ENCODE measurements at places on chromosomes 12 and 14.

- DNase-seq: no peak
Measured at GRCh38 chr14:50303744-50304471, 8.1 kb downstream of the L2HGDH start.

GRCh38 chr12:67515679-67516340 is 132.7 kb upstream of the DYRK2 start:
- DNase-seq: no peak

GRCh38 chr12:49868449-49868848 is 25.5 kb upstream of the BCDIN3D start:
- DNase-seq: no peak

- DNase-seq: no peak
Measured at GRCh38 chr12:126989532-126989931, 1277.4 kb upstream of the TMEM132C start.

DNA sequence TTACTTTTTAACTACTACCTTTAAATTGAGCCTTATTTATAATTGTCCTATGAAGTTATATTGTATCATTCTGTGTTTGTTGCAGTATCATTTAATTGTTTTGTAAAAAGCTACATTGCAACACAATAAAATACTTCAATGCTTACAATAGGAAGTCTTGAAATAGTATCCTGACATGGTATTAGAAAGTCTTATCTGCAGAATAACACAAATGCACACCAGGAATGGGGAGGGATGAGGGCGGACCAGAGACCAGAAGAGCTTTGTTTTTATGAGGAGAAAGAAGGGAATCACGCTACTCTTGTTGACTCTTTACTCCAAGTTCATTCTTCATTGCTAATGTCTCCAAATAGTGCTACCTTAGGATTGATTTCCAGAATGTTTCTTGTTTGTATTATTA is 120.2 kb downstream of the MON2 start:
- no peak for DNase-seq

- DNase-seq: no peak
Measured at GRCh38 chr12:103114296-103115055, 157.0 kb downstream of the ASCL1 start.

DNA sequence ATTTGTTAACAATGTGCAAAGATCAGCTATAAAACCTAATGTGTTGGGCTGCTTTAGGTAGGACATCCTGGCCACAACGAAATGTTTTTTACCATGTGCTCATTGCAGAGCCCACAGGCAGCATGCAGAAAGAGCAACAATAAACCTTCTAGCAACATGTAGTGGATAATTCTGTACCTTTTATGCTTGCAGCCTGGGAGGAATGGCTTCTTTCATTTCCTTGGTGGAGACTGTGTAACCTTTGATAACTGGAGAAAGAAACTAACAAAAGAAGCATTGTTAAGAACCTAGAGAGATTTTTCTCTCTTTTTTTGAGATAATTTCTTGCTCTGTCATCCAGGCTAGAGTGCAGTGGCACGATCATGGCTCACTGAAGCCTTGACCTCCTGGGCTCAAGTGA is 225.5 kb upstream of the PRICKLE1 start:
- no peak for DNase-seq

- no peak for DNase-seq
Measured at GRCh38 chr14:67242168-67242420, 859 bp downstream of the PALS1 start.

DNA sequence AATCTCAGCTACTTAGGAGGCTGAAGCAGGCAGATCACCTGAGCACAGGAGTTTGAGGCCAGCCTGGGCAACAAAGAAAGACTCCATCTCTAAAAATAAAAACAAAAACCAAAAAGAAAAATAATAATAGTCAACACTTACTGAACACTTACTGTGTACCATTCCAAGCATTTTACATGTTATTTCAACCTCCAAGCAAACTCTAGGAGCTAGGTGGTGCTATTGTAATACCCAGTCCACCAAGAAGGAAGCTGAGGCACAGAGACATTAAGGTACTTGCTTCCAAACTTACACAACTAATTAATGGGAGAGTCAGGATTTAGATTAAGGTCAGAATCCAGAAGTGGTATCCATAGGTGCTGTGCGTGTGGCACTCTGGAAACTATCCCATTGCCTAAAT is 13.7 kb upstream of the OR6J1 start:
- no peak for DNase-seq

DNA sequence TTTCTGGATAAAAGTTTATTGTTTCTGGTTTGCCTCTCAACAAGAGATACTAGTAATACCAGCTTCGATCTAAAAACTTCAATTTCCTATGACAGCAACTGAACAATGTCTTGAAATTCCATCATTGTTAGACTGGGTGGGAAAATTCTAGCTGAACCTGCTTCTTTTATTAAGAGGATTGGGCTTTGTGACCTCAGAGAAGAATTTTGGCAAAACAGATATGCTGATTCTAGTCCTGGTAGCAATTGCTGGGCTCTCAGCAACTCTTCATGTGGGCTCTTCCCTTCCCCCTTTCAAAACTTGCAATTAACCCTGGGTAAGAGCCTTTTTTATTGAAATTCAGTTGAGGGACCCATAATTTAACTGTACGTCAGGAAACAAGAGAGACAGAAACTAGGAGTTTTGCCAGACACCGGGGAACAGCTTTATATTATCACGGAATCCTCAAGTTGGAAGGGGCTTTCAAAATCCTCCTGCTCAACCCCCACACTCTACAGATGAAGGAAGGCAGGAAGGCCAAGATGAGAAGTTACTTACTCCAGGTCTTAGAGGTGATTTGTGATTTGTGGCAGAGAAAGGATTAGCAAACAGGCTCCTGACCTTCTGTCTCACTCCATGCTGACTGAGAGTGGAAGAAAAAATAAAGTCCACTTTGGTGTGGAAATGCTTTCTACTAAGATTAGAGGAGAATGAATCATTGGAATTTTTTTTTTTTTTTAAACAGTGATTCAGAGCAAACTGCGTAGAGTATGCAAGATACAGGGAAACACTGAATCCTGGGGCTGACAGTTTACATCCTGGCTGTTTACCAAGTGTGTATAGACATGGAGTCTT is 239.0 kb upstream of the ATP2B1 start:
- DNase-seq: no peak

- peak; percentile 66 for DNase-seq
Measured at GRCh38 chr12:51391283-51392123, at the start of gene GALNT6. TSS of gene GALNT6 (minus strand) at chr12:51391406. CDS start at chr12:51379781, 11,625 bp downstream.

DNA sequence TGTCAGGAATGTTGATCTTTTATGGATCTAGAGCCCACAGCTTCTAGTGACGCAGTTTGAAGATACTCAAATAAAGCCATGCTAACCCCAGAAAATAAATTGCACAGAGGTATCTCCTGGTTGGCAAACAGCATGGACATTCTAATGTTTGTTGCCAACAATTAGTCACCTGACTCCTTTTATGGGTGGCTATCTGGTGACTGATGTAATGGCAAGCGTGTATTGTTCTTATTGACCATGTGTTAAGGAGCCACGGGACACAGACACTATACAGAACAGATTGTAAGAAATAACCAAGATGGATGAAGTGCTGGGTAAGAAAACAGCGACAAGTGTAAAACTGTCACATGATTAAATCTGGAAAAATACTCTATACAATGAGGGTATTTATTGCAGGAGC is 401.3 kb upstream of the PDE3A start:
- DNase-seq: no peak

- no peak for DNase-seq
Measured at GRCh38 chr14:96503306-96503679, 1.1 kb downstream of the PAPOLA start.

DNA sequence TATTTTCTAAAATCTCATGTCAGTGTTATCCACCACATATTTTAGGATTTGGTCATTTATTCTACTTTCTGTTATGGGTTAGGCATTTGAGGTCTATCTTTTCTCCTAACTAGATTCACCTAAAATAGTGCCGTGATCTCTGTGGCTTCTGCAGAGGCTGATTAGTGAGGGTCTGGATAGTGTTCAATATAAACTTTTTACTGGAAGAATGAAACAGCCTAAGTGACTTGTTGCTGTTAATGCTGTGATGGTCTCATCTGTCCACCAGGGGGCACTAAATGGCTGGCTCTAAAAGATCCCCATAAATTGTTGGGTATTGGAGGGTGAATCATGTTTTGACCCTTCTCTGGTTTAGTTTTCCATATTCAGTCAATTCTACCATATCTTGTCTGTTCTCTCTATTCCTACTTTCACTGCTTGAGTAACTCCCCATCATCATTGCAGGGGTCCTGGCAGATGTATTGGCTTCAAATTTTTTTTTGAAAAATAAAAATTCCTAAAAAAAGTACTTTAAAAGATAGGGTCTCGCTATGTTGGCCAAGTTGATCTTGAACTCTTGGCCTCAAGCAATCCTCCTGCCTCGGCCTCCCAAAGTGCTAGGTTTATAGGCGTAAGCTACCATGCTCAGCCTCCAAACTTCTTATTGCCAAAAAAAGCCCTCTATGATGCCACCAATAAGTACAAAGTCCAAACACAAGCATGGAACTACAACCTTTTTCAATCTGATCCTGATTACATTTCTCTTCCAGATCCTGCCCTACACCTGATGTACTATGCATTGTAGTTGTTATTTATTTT is 6.9 kb downstream of the PABPN1 start:
- peak; percentile 53 for DNase-seq

GRCh38 chr12:67433385-67434175 is 164.4 kb downstream of the CAND1 start:
- DNase-seq: no peak

DNA sequence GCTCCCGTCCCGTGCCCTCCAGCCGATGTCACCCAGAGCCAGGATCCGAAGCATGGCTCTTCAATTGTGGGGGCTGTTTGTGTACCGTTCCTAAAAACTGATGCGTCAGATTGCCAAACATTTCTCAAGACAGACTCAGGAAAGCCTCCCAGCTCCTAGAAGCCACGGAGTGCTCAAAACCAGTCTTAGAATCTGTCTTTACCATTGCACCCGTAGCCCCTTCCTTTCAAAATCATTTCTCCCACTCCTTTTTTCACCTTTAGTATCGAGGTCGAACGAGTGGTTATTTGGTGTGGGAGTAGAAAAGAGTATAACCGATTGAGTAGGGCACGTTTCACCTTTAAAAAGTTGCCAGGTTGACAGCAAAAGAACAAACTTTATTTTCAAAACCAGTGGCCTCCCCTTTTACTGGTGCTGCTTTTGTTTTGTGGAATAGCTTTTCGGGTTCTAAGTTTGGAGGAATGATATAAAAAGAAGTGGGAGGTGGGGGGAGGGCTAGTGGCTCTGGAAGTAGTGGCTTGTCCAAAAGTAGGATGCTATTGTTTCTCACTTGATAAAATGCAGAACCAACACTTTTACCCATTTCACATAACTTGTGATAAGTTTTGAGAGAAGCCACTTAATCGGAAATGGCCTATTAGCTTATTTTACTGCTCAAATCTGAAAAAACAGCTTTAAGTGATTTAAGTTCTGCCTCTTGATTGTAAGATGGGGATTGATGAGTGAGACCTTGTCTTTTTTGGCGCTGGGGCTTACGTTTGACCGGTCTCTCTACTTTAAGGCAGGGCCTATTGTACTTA is 803 bp downstream of the STK38L start:
- no peak for DNase-seq

DNA sequence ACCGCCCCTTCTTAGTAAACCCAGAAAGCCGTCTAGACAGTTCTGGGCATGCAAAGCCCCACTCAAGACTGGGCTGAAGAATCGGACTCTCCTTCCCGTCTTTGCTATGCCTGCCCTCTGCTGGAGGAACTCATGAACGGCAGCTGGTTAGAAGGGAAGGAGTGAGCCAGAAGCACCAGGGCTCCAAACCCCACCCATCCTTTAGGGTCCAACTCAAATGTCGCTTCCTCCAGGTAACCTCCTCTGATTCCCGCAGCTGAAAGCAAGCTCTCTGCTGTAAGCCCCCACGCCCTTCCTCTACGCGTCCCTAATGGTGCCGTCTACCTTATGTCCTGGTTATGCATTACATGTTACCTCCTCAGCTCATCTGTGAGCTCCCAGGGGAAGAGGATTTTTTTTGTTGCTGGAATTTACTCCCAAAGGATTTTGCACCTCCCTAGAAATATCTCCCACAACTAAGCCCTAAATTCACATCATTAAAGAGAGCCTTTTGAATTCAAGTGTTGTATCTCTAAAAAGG is 59.0 kb upstream of the SCN8A start:
- peak; percentile 71 for DNase-seq

GRCh38 chr14:31876741-31877140 is 200.4 kb upstream of the ARHGAP5 start:
- no peak for DNase-seq

GRCh38 chr12:109112720-109113465 is 3.5 kb upstream of the ACACB start:
- DNase-seq: no peak

DNA sequence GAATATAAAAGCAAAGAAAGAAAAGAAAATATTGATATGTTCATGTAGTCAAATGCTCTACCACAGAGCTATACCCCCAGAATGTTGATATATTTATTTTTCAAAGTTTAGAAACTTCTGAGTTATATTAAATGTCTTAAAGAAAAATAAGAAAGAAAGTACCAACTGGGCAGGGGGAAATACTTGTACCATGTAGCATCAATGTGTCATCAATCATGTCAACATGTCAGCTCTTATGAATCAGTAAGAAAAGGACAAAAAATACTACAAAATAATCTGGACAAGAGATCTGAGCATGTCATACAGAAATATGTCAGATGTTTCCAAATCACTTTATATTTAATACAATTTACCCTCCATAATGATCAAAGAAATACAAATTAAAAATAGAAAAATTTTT is 595.1 kb upstream of the ATP2B1 start:
- DNase-seq: no peak

DNA sequence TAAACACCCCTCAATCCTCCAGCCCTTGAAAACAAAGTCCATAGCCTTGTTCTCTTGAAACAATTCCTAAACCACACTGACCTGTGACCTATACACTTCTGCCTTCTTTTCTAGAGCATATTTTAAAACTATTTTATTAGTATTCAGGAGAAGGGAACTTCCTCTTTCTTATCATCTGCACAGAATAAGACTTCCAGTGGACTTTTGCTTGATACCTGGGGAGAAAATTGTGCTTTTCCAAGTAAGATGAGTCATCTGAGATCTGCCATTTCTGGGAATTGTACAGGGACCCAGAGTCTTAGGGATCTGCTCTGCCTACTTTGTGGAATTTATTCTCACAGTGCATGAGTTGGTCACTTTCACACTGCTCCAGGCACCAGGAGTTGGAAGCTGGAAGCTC is 10.5 kb upstream of the WNT5B start:
- no peak for DNase-seq

- DNase-seq: no peak
Measured at GRCh38 chr14:24038686-24039085, 13.1 kb upstream of the CARMIL3 start.

- DNase-seq: no peak
Measured at GRCh38 chr12:48969833-48970701, 1.5 kb downstream of the WNT10B start.

- no peak for DNase-seq
Measured at GRCh38 chr12:89414322-89414721, 62.0 kb upstream of the DUSP6 start.

DNA sequence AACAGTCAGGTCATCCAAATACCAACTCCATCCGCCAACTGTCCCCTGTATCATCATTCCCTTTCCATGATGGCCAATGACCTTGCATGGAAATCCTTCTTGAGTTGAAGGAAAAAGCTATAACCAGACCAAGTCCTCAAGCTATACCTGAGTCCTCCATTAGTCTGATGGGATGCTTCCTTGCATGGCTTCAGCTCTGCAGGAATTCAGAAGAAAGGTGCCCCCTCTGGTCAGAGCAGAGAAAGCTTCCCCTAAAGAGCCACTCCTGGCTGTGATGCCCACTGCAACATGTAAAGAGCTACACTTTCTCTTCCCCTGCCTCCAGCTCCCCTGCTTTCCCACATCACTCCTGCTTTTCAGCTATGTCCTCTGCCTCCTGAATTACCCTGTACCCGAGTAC is 43.1 kb upstream of the FKBP4 start:
- no peak for DNase-seq
